ENCODE measurements at places on chromosomes 3 and 15.
A peak's percentile ranks its signal among the peaks of the same experiment; 100 is the strongest.

- H3K27ac ChIP-seq: no peak overlapping the region
- peaks cover 11% of the 10 kb centered on the region for H3K4me1 ChIP-seq
- no peaks in the 10 kb centered on the region for H3K27me3 ChIP-seq
- no peak overlapping the region for H3K4me3 ChIP-seq
These were observed 97.9 kb upstream of the C3orf80 start for GRCh38 chr3:160127308-160127707.

GRCh38 chr3:69180869-69181591 is 58.6 kb upstream of the LMOD3 start:
- DNase-seq: no peak
- peaks cover 2% of the 10 kb centered on the region for H3K27me3 ChIP-seq
- no peak overlapping the region for H3K27ac ChIP-seq

DNA sequence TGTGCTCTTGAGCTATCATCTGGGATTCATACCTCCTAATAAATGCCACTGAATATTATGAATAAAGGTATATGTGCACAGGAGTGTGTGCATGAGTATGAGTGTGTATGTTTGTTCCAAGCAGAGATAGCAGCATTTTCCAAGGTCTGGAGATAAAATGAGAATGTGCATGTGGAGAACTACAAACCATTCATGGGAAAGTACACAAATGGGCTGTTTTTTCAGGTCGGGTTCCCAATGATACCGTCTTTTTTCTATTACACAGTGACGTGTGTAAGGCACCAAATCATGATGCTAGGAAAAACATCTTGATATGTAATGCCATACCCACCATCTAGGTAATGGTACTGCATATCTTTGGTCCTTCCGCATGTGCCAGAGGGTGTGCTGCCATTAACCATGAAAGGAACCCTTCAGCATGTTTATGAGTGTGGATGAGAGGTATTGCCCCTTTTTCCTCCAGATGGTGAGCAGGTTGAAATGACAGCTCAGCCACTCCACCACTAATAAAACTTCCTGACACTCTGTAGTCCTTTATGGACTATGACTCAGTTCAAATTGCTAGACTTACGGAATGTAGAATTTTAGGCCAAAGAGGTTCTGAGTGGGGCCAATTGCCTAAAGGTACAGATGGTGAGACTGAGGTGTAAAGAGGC is 36.4 kb upstream of the COPB2 start:
- no peak overlapping the region for H3K27ac ChIP-seq
- DNase-seq: no peak
- H3K36me3 ChIP-seq: peaks cover 22% of the 10 kb centered on the region
- no peak overlapping the region for H3K4me3 ChIP-seq
- no peaks in the 10 kb centered on the region for H3K27me3 ChIP-seq
- peaks cover 4% of the 10 kb centered on the region for H3K4me1 ChIP-seq

DNA sequence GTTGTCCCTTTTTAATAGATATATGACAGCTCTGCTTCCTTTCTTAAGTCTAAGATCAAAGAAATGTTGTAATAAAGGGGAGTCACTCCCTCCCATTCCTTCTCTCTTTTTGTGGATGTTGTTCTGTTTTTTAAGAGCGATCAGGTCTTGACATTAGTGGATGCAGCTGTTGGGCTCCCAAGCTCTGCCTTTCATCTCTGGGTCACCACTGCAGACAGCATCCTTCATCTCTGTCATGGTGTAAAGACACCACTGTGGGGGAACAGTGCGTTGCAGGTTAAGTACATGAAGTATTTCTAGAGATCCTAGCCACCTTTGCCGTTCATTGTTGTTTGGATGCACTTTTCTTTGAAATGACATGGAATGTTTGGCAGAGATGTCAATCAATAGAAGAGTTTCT is 17.7 kb downstream of the FNDC3B start:
- H3K27me3 ChIP-seq: no peaks in the 10 kb centered on the region
- no peak overlapping the region for H3K4me3 ChIP-seq
- no peak for DNase-seq

- peaks cover 10% of the 10 kb centered on the region for H3K4me1 ChIP-seq
- H3K36me3 ChIP-seq: peaks cover 2% of the 10 kb centered on the region
- H3K27me3 ChIP-seq: peaks cover 11% of the 10 kb centered on the region
- DNase-seq: no peak
- H3K4me3 ChIP-seq: no peak overlapping the region
These were observed 292.3 kb downstream of the TLE3 start for GRCh38 chr15:69805248-69805953.

DNA sequence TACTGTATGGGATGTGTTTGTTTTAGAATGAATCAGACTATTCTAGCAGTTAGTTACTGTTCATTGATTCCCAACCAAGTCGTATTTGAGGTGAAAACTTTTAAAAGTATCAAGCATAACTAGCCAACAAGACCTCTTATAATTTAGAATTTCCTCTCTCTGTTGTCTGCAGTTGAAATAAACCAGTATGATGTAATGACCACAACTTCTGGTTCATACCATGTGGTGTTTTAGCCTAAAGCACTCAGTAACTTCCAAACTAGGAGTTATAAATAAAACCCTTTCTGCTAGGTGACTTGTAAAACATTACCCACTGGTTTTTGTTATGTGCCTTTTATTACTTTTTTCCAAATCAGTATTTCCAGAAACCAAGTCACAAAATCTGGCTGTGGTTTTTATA is 19.8 kb upstream of the P2RY12 start:
- no peak for DNase-seq
- H3K27me3 ChIP-seq: no peaks in the 10 kb centered on the region
- no peaks in the 10 kb centered on the region for H3K36me3 ChIP-seq
- no peak overlapping the region for H3K27ac ChIP-seq

DNA sequence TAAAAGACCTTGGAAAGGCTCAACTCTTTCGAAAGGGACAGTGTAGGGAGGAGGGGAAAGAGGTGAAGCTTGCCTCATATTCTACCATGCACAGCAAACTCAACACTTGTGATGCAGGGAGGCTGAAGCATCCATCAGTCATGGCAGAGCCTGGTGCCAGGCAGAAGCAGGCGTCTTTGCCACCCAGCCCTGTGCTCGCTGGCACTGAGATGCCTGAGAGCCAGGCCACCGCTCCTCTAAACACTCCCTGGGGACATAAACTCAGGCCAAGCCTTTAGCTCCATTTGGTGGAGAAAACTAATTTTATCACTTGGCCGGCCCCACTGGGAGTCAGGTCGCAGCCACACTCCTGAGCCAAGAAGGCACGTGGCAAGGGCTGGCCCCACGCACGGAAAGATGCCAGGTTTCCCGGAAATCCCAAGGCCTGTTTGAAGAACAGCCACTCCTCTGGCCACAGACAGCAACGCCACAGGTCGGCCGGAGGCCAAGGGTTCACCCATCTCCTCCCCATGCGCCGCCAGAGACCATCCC is 30.7 kb downstream of the XXYLT1 start:
- peaks cover 2% of the 10 kb centered on the region for H3K4me1 ChIP-seq
- H3K4me3 ChIP-seq: no peak overlapping the region
- H3K27me3 ChIP-seq: no peaks in the 10 kb centered on the region
- no peak overlapping the region for H3K27ac ChIP-seq

DNA sequence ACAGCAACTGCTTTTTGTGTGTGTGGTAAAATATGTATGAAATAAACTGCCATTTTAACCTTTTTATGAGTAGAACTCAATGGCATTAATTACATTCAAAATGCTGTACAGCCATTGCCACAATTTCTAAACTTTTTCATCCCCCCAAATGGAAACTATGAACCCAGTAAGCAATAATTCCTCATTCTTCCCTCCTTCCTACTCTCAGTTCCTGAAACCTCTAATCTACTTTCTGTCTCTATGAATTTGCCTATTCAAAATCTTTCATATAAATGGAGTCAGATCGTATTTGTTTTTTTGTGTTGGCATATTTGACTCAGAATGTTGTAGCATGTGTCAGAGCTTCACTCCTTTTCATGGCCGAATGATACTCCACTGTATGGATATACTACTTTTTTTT is 5.3 kb upstream of the BLM start:
- peaks cover 2% of the 10 kb centered on the region for H3K36me3 ChIP-seq
- H3K4me3 ChIP-seq: no peak overlapping the region
- no peak overlapping the region for H3K27ac ChIP-seq
- H3K4me1 ChIP-seq: peaks cover 12% of the 10 kb centered on the region

DNA sequence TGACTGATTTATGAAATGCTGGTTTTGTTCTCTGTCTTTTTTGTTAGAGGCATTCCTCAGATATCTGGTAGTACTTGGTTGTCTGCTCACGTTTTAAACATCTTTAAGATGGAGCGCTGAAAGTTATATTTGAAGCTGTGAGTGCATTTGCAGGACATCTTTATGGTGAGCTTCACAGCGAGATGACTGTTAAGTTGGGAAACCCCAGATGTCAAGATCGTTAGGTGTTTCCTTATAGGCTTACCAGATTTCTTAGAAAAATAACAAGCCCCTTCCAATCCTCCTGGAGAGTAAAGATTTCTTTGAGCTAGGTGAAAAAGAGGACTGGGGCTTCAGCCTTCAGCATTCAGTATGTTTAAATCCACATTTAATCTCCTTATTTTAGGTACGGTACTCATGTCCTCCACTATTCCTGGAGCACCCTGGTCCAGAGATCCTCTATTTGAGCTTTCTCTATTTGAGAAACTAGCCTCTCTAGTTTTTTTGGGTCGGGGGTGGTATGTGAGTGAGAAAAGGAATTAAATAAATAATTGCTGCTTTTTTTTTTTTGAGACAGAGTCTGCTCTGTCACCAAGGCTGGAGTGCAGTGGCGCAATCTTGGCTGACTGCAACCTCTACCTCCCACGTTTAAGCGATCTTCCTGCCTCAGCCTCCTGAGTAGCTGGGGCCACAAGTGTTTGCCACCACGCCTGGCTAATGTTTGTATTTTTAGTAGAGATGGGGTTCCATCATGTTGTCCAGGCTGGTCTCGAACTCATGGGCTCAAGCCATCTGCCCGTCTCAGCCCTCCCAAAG is 72.3 kb downstream of the ZNF609 start:
- H3K27ac ChIP-seq: no peak overlapping the region
- no peak for DNase-seq
- H3K4me1 ChIP-seq: peaks cover 24% of the 10 kb centered on the region
- no peaks in the 10 kb centered on the region for H3K27me3 ChIP-seq
- H3K4me3 ChIP-seq: no peak overlapping the region

DNA sequence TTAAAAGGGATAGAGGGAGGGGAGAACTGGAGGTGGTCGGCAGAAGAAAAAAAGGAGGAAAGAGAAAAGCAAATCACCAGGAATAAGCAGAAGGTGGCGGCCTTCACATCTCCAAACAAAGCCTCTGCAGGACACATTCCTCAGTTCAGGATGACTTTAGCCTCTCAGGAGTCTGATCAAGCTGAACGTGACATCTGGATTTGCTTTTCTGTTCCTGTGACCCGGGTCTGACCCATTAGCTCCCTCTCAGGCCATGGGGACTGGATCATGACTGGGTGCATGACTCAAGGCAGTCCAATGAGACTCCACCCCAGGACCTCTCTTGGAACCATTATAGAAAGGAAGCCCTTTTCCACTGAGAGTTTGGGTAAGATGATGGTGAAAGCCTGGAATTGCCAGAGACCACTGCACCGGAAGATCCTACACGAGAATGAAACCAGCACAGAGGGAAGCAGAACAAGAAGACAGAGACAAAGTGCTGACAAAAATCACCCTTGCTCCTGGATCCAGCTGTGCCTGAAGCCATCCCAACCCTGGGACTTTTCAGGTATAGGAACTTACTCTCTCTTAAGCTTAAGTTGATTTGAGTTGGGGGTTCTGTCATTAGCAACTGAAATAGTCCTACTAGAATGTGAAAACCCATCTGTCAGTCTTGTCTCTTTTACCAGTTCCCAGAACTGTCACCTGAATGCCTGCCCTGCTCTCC is 45.4 kb upstream of the RAD18 start:
- H3K4me3 ChIP-seq: no peak overlapping the region
- no peaks in the 10 kb centered on the region for H3K4me1 ChIP-seq
- H3K36me3 ChIP-seq: peaks cover 5% of the 10 kb centered on the region
- H3K27ac ChIP-seq: no peak overlapping the region
- H3K27me3 ChIP-seq: peaks cover 7% of the 10 kb centered on the region

- peaks cover 2% of the 10 kb centered on the region for H3K36me3 ChIP-seq
- no peak for DNase-seq
- no peaks in the 10 kb centered on the region for H3K27me3 ChIP-seq
- H3K27ac ChIP-seq: peak overlapping the region; percentile 16
- H3K4me1 ChIP-seq: peaks cover 18% of the 10 kb centered on the region
- H3K4me3 ChIP-seq: no peak overlapping the region
These were observed 2.1 kb downstream of the CCDC51 start for GRCh38 chr3:48437812-48438211.

GRCh38 chr3:124467980-124468902 is 262.0 kb upstream of the UMPS start:
- H3K36me3 ChIP-seq: no peaks in the 10 kb centered on the region
- H3K27ac ChIP-seq: no peak overlapping the region
- H3K4me1 ChIP-seq: no peaks in the 10 kb centered on the region
- peaks cover 8% of the 10 kb centered on the region for H3K27me3 ChIP-seq

- no peaks in the 10 kb centered on the region for H3K36me3 ChIP-seq
- H3K4me3 ChIP-seq: no peak overlapping the region
- no peak overlapping the region for H3K27ac ChIP-seq
- no peaks in the 10 kb centered on the region for H3K27me3 ChIP-seq
These were observed 33.5 kb upstream of the TIMP4 start for GRCh38 chr3:12192173-12192572.

DNA sequence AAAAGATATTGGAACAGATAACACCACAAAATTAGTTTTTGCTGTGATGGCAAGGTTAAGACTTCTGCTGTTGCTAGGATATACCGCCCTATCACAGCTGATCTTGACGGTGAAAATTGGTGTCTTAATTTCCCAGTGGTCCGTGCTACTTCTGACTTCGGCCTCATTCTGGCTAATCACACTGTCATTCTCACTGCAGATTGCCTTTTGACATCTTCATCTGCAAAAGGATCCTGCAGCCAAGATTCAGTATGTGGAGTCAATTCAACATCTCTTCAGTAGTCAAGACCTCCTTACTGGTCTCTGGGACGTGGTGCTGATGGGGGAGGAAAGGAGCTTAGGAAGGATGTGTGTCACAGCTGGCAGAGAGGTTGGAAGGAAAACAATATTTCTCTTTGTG is 438.6 kb downstream of the WDR72 start:
- no peak overlapping the region for H3K27ac ChIP-seq
- DNase-seq: no peak
- no peak overlapping the region for H3K4me3 ChIP-seq
- no peaks in the 10 kb centered on the region for H3K36me3 ChIP-seq

GRCh38 chr3:9352917-9353752 is 9.7 kb upstream of the THUMPD3 start:
- H3K4me1 ChIP-seq: peaks cover 23% of the 10 kb centered on the region
- DNase-seq: peak; percentile 31
- no peak overlapping the region for H3K4me3 ChIP-seq
- H3K27ac ChIP-seq: peak overlapping the region; percentile 95
- no peaks in the 10 kb centered on the region for H3K27me3 ChIP-seq

DNA sequence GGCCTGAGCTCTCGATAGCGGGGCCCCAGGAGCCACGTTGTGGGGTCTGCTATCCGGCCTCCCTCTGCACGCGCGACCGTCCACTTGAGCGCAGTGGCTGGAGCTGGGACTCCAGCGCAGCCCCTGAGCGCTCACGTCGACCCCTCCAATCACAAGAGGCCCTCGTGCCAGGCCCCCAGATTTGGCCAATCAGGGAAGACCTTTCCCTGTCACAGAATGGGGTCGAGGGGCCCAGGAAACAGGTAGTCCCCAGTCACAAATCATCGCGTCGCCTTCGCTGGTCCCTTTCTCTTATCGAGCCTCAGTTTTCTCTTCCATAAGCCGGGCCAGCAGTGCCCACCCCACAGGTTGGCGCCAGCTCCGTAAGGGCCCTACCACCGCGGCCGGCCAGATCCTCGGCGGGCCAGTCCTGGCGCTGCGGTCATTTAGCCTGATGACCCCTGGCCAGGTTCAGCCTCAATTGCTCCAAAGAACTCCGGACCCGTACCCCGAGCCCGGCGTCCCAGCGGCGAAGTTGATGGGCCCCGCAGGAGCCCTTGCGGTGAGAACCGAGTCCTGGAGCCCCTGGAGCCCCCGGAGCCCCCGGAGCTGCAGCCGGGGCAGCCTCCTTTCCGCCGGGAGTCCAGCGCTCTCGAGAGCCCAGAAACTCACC is 435 bp downstream of the ALDH1L1 start:
- H3K27me3 ChIP-seq: peaks cover 15% of the 10 kb centered on the region
- peaks cover 4% of the 10 kb centered on the region for H3K4me1 ChIP-seq
- H3K4me3 ChIP-seq: no peak overlapping the region

All from memory B cell (primary cell).